ENCODE measurements at places on chromosomes 4 and X. TPM values are rescaled to one million over a fixed set of nuclear protein-coding genes. Genes with fewer than 3 reads are reported as not detected.

DNA sequence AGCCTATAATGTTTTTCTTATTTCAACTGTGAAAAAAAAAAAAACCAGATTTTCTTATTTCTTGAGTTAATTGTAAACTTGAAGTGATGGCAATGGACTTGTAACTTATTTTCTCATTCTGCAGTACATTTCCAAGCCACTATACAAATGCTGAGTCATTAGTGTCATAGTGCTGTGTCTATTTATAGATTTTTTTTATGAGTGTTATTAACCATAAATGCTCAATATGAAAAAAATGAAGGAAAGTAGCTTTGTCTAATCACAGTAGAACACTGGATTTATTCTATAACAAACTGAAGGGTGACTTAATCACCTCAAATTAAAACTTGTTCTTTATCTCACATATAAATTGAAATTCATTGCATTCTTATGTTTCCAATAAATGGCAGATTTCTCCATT, 718.6 kb downstream of the CCSER1 start:
- no peak overlapping the region for H3K4me3 ChIP-seq
- no peaks in the 10 kb centered on the region for H3K27me3 ChIP-seq
- H3K4me1 ChIP-seq, result no peaks in the 10 kb centered on the region
- no peak overlapping the region for H3K27ac ChIP-seq
- no peaks in the 10 kb centered on the region for H3K36me3 ChIP-seq
- no peak for DNase-seq

The CEP135 gene
- 16.1 TPM for total RNA-seq

DNA sequence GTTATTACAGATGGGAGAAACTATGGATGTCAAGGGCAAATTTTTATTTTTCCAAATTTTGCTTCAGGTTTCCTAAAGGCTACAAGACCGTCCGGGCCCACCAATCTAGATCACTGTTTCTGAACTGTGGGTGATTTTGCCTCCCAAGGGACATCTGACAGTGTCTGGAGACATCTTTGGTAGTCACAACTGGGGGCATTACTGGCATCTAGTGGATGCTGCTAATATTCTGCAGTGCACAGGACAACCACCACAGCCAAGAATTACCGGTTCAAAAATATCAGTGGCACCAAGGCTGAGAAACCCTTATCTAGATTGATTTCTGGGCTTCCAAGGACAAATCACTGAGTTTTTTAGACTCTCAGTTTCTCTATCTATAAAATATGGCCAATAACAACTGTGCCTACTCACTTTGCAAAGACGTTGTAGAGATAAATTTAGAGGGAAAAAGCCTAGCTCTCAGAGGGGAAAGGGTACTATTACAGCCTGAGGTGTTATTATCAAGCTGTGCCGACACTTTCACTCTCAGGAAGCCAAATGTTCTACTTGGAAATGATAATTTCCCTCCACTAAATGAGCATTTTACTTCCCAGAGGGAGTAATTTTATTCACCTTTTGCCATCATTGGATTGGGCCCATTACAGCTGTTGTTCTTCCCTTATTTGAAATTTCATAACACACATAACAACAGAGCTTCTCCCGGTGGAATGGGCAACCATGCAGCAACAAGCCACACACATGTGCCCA, 442.1 kb downstream of the CENPC start:
- H3K27me3 ChIP-seq, result no peaks in the 10 kb centered on the region
- H3K27ac ChIP-seq, result no peak overlapping the region
- peak; percentile 52 for DNase-seq
- no peaks in the 10 kb centered on the region for H3K36me3 ChIP-seq
- no peaks in the 10 kb centered on the region for H3K4me1 ChIP-seq
- no peak overlapping the region for H3K4me3 ChIP-seq

GRCh38 chrX:55326985-55327384, 62.3 kb upstream of the PAGE3 start:
- no peak overlapping the region for H3K27ac ChIP-seq
- H3K36me3 ChIP-seq, result no peaks in the 10 kb centered on the region
- no peaks in the 10 kb centered on the region for H3K4me1 ChIP-seq
- DNase-seq, result no peak
- no peak overlapping the region for H3K4me3 ChIP-seq

The SYN1 gene
- not detected for total RNA-seq

GRCh38 chr4:30866907-30867306, 146.7 kb downstream of the PCDH7 start:
- H3K27me3 ChIP-seq, result no peaks in the 10 kb centered on the region
- no peak for DNase-seq

- no peaks in the 10 kb centered on the region for H3K4me1 ChIP-seq
- DNase-seq, result no peak
- H3K4me3 ChIP-seq, result no peak overlapping the region
- no peak overlapping the region for H3K27ac ChIP-seq
- no peaks in the 10 kb centered on the region for H3K27me3 ChIP-seq
These were observed 196.7 kb downstream of the HS3ST1 start for GRCh38 chr4:11232015-11232414.
